Iris pigment epithelial cell (primary cell): ENCODE measurements at places on chromosomes 4 and X.
A peak's percentile ranks its signal among the peaks of the same experiment; 100 is the strongest.

DNA sequence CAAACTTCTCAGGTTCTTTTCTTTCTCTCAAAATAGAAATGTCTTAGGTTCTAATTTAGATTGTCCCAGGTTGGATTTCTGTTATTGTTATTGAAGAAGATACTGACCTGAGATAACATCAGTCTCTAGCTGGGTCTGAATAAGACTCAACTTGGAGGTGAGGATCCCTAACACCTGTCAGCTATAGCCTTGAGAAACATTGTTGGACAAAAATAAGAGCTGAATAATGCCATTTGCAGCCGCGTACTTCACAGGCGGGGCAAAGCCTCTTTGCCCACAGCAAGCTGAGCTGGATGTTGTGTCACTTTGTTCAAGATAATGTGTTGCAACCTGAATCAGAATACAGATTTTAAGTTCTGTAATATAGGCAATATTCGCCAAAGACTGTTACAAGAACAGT is 35.6 kb downstream of the VCX3B start:
- no peak for DNase-seq

- DNase-seq, result peak; percentile 39
These were observed 72.8 kb downstream of the SLC9A7 start for GRCh38 chrX:46686003-46686645.

DNA sequence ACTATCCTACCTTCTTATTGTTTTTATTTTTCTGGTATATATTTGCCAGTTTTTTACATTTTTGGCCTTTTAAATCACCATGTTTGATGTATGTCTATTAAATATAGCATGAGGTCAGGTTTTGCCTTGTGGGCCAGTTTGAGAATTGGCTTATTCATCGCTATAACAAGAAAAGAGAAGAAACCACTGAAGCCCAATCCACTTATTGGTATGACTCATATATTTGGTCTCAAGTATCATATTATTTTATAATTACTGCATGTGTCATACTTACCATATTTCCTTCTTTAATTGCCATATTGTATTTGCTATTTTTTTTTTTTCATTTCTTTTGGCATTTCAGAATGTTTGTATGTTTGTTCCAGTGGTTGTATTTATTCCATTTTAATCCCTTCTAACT is 99.3 kb downstream of the IRF2 start:
- peak; percentile 51 for DNase-seq

DNA sequence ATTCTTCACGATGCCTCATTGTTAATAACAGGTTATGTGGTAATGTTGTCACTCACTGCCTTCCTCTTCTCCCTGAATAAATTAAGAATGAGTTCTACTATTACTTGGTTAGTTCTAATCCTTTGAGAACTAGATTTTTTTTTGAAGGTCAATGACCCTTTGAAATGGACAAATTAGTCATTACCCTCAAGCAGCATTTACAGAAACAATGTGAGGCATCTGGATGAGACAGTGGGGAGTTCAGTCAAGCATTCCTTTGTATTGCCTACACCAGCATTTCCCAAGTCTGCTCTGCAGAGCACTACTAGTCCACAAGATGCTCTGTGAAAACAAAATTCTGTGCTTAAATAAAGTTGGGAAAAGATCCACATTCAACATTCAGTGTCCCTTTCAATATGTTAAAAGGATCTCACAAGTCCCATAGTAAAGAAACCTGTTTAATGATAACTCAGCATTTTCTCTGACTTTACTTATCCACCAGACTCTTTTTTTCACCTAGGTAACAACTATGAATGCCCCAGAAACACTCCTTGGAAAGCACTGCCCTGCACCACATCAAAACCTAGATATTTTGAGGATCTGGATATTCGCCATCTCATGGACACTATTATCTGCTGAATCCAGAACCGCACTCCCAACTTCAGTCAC is 60.6 kb downstream of the CHRDL1 start:
- DNase-seq, result peak; percentile 87

- peak; percentile 51 for DNase-seq
These were observed 512.3 kb downstream of the CFAP47 start for GRCh38 chrX:36431819-36432218.

- DNase-seq, result no peak
These were observed 185.5 kb upstream of the AFF2 start for GRCh38 chrX:148314876-148315275.

- DNase-seq, result peak; percentile 75
These were observed 4.7 kb upstream of the NKX6-1 start for GRCh38 chr4:84503495-84504437.
